ENCODE measurements at places on chromosomes 12 and 14.

GRCh38 chr12:32273063-32273522 is 126.3 kb upstream of the FGD4 start:
- DNase-seq, result no peak

DNA sequence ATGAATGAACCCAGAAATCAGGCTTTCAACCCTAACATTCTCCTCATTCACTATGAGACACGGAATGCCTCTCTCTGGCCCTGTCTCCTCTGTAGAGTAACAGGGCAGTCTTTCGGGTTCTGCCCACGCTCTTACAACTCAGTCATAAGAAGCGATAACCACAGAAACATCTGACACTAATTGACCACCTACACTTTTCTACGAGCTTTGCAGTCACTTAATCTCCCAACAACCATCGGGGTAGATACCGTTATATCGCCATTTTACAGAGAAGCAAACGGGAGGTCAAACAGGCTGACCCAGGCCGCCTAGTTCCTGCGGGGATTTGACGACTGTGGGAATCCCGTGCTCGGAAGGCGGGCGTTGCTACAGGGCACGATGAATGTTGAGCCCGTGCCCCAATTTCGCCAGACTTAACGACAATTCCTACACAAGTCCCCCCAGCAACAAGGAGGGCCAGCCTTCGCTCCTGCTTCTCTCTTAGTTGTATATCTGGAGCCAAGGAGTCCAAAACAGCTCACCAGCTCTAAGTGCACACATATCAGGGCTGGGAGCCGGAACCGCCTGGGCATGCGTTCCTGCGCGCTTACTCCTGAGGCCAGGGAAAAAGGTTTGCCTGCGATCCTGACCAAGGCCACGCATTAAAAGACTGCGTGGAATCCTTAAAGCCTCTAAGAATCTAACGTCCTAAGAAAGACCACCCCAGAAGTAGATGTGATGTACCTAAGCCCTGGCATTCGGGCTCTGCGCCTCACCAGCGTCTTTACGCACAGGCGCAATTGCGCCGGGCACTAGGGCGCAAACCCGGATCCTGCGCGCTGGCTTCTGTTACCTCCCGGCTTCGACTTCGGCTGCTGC is 38.7 kb upstream of the TBX5 start:
- peak; percentile 4 for DNase-seq

- DNase-seq, result no peak
Measured at GRCh38 chr12:10612984-10613348, 443 bp downstream of the MAGOHB start.

DNA sequence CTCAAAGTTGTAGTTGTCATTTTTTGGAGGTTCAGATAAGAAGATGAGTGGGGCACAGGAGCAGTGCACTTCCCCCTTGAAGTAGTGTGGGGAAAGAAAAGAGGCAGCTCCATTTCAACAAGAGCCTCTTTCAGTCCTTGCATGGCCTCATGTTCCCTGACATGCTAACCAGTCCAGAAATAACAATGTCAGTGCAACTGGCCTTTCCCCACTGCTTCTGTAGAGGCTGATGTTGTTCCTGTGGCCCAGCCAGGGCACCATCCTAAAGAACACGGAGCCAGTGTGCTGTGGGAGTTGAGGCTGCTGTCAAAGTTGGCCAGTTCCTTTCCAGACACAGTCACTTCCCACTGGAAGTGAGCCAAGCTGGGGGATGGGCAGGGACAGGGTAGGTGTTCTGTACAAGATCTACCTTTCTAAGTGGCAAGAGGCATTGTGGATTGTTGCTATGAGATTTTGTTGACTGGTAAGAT is 77.7 kb upstream of the SLC38A2 start:
- no peak for DNase-seq

DNA sequence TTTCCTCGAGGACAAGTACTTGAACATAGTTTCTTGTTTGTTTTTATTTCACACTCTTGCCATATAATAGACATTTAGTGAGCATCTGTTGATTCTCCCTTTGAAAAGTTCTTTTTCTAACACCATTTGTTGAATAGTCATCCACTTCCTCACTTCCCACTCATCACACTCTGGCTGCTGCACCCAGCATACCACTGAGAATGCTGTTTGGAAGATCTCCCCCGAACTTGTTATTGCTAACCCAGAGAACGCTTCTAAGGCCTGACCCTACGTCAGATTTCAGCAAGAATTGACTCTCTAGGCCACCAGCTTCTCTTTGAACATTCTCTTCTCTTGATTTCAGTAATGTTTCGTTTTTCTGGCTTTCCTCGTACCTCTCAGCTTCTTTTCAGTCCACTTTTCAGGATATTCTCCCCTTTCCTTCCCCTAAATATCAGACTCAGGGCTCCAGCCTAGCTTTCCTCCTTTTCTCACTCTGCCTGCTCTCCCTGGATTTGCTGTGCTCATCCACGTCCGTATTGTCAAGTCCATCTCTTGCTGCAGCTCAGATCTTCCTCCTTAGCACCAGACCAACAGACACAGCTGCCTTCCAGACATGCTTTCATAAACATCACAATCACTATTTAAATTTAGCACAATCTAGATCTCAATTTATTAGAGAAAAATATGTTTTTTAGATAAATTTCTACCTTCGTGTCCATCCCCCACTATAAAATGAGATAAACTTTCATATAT is 94.0 kb upstream of the SLC38A4 start:
- DNase-seq, result no peak
